Stimulated activated CD4-positive, alpha-beta T cell treated with anti-CD3 and anti-CD28 coated beads, TNF-alpha, amount 100 ng/mL, for 4 hours (primary cell): ENCODE measurements at places on chromosomes 3 and 15.

- no peak for DNase-seq
Measured at GRCh38 chr3:195003006-195003892, 267.7 kb downstream of the XXYLT1 start.

GRCh38 chr3:169477790-169478189 is 185.7 kb downstream of the MECOM start:
- DNase-seq, result no peak

GRCh38 chr3:184683900-184684560 is 27.8 kb downstream of the MAGEF1 start:
- no peak for DNase-seq

GRCh38 chr15:74182131-74182530 is 8.6 kb downstream of the ISLR start:
- DNase-seq, result no peak

- DNase-seq, result no peak
Measured at GRCh38 chr15:81015621-81016488, 15.1 kb downstream of the TLNRD1 start.

DNA sequence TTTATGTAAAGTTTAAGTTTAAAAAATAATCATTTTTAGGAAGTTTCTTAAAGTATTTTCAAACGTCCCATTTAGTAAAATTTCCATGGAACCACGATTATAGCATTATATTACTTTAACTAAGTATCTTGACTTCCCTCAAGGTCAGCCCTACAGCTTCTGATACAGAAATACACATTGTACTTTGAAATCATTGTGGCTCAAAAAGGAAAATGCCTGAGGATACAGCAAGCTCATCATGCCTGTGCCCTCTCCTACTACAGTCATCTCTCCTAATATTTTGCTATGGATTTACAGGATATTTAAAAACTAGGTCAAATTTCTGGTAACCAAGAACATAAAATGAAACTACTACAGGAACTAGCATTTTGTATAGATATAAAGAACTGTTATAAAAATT is 51.8 kb downstream of the GBE1 start:
- DNase-seq, result no peak

GRCh38 chr15:83436513-83437158 is 10.5 kb upstream of the SH3GL3 start:
- no peak for DNase-seq
